ENCODE measurements at places on chromosomes 11 and 22. TPM values are rescaled to one million over a fixed set of nuclear protein-coding genes. Genes with fewer than 3 reads are reported as not detected.

DNA sequence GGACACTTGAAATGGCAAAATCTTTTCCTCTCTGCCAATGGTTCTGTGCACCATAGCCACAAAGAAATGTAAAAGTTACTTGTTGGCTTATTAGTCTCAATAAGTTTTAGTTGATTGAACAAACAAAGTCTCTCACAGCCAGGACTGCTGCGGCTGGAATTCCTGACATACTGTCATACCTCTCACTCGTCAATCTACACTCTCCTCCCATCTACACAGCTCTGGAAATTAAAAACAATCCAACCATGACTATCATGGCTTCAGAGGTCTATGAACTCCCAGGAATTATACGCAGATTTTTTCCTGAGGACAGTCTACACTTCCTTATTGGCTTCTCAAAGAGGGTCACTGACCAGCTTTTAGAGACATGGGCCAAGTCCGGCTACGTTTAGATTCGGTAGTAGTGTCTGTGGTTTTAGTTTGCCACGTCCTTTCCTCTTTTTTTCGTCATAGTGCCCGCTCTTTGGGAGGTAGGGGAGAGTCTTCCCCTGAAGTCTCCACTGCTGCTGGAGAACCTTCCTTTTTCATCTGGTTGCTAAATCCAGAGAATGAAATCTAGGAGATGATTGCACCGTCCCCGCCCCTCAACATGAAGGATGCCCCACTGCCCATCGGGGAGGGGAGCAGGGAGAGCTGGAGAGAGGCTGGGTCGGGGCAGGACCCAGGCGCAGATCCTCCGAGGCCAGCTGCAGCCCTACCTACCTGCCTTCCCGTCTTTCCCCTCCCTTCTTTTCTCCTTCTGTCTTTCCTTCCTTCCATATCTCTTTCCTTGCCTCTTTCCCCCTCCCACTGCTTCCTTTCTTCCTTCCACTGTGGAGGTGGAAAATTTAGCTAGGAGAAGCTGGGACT is 1.0 kb upstream of the PLEKHB1 start:
- H3K27me3 ChIP-seq: peaks cover 13% of the 10 kb centered on the region
- no peaks in the 10 kb centered on the region for H3K4me1 ChIP-seq
- no peak overlapping the region for H3K27ac ChIP-seq
- no peak overlapping the region for H3K4me3 ChIP-seq

GRCh38 chr11:45280449-45280848 is 5.7 kb downstream of the SYT13 start:
- H3K4me1 ChIP-seq: no peaks in the 10 kb centered on the region
- no peak for DNase-seq
- H3K27me3 ChIP-seq: no peaks in the 10 kb centered on the region
- no peaks in the 10 kb centered on the region for H3K36me3 ChIP-seq
- H3K4me3 ChIP-seq: no peak overlapping the region
- no peak overlapping the region for H3K27ac ChIP-seq

GRCh38 chr11:555780-556661 is 4.5 kb downstream of the LMNTD2 start:
- no peak for DNase-seq
- no peak overlapping the region for H3K4me3 ChIP-seq
- H3K4me1 ChIP-seq: peaks cover 31% of the 10 kb centered on the region
- peaks cover 47% of the 10 kb centered on the region for H3K27me3 ChIP-seq

- H3K4me1 ChIP-seq: no peaks in the 10 kb centered on the region
- H3K27ac ChIP-seq: no peak overlapping the region
- no peak overlapping the region for H3K4me3 ChIP-seq
- DNase-seq: no peak
- H3K27me3 ChIP-seq: no peaks in the 10 kb centered on the region
- no peaks in the 10 kb centered on the region for H3K36me3 ChIP-seq
Measured at GRCh38 chr11:106233191-106233590, 155.7 kb downstream of the AASDHPPT start.

DNA sequence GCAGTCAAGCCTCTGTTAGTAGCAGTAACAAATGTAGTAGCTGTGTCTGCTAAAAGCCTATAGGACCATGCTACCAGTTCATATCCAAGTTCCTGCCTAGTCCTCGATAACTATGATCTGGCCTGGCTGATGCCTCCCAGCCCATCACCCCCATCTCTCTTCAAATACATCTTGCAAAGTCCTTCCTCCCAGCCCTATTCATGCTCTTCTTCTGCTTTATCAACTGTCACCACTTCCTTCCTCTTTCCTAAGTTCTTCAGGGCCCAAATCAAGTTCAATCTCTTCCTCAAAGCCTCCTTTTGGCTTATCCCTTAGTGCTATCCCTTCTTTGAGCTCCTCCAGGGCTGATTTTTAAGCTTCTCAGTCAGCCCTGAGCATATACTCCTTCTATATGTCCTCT is 150.9 kb upstream of the THY1 start:
- DNase-seq: no peak
- H3K27me3 ChIP-seq: no peaks in the 10 kb centered on the region
- no peaks in the 10 kb centered on the region for H3K36me3 ChIP-seq
- H3K27ac ChIP-seq: no peak overlapping the region
- no peak overlapping the region for H3K4me3 ChIP-seq
- H3K4me1 ChIP-seq: peaks cover 3% of the 10 kb centered on the region

DNA sequence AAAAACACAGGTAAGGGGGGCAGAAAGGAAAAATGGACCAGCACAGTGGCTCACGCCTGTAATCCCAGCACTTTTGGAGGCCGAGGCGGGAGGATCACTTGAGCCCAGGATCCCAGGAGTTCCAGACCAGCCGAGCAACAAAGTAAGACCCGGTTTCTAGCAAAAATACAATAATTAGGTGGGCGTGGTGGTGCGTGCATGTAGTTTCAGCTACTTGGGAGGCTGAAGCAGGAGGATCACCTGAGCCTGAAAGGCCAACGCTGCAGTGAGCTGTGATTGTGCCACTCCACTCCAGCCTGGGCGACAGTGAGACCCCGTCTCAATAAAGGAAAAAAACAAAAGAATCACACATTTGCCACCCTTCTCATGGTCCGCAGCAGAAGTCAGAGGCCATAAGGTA is 519.4 kb downstream of the BRD1 start:
- no peak overlapping the region for H3K27ac ChIP-seq
- H3K4me1 ChIP-seq: peaks cover 8% of the 10 kb centered on the region
- H3K36me3 ChIP-seq: no peaks in the 10 kb centered on the region
- no peak overlapping the region for H3K4me3 ChIP-seq

GRCh38 chr22:42562684-42563083 is 8.9 kb downstream of the SERHL2 start:
- H3K4me1 ChIP-seq: peaks cover 14% of the 10 kb centered on the region
- H3K36me3 ChIP-seq: no peaks in the 10 kb centered on the region
- H3K27ac ChIP-seq: no peak overlapping the region
- no peaks in the 10 kb centered on the region for H3K27me3 ChIP-seq

DNA sequence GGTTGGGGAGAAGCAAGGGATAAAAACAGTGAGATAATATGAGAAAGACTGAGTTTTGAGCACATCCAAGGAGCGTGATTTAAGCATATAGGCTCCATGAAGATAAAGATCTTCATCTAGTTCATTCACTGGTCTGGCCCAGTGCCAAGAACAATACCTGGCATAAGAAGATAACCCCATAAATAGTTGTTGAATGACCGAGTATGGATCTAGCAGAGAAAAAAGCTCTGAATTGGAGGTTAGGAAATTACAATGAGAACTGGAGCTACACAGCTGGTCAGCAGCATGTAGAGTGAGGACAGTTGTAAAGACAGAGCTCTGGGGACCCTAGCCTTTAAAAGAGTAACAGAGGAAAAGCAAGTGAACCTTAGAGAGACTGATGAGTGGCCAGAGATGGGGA is 33.0 kb upstream of the PAK1 start:
- no peak for DNase-seq
- no peak overlapping the region for H3K27ac ChIP-seq
- no peak overlapping the region for H3K4me3 ChIP-seq
- no peaks in the 10 kb centered on the region for H3K36me3 ChIP-seq
- H3K4me1 ChIP-seq: no peaks in the 10 kb centered on the region

DNA sequence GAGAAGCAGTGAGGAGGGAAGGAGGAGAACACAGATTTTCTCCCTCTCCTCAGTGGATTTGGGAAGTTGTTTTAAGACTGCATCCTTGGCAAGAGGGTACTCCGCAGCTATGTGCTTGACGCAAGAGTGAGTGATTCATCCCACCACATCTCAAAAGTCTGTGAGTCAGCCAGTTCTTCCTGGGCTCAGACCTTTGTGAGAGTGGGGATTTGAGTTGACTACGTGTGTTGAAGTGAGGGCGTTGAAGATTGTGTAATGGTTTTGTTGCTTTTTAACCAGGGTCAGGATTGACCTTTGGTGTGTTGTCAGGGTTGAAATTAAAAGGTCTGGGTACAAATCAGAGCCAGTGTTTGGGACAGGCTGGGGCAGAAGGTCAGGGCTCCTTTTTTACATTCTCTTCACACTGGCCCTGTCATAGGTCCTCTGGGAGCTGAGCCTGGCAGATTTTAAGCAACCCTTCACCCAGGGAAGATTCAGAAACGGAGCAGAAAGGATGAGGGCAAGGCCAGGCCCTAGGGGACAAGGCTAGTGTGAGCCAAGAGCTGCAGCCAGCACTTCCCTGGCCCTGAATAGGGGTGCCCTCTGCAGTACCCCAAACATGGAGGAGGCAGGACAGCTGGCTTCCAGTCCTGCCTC is 4.2 kb upstream of the C11orf86 start:
- H3K27ac ChIP-seq: peak overlapping the region; percentile 37
- H3K4me1 ChIP-seq: peaks cover 5% of the 10 kb centered on the region
- no peaks in the 10 kb centered on the region for H3K36me3 ChIP-seq
- no peaks in the 10 kb centered on the region for H3K27me3 ChIP-seq

DNA sequence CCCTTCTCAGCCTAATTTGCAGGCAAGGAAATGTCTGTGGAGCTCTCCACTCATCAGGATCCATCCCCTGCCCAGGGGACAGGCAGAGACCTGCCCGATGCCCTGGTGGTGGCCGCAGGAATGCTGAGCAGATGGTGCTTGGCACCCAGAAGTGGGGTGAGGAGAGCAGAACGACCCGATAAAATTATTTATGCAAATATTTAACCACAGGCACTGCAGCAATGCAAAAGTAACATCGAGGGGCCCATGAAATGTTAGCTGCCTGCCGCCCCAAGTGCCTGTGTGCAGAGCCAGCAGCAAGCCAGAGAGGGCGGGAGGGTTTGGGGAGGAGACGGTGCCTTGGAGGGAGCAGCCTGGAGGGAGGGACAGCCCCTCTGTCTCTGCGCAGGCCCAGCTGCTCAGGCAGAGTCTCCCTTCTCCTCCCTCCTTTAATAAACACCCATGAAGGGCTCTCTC is 205.5 kb downstream of the CTTN start:
- H3K4me3 ChIP-seq: no peak overlapping the region
- DNase-seq: no peak
- no peak overlapping the region for H3K27ac ChIP-seq

DNA sequence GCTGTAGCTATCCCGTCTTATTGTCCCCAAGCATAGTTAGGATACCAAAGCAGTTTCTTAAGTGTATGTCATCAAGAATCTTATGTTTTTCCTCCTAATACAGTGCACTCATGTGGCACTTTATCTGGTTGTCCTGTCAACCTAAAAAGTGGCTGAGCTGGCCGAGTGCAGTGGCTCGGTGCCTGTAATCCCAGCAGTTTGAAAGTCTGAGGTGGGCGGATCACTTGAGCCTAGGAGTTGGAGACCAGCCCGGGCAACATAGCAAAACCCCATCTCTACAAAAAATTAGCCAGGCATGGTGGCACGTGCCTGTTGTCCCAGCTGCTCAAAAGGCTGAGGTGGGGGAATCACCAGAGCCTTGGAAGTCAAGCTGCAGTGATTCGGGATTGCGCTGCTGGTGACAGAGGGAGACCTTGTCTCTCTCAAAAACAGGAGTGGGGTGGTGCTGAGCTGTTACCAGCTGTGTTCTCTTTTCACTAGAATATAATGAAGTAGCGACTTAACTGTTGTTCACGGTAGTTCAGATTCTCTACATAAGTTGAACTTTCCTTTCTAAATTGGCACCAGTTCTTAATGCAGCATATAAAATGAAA is 48.1 kb downstream of the EP300 start:
- DNase-seq: no peak
- peaks cover 10% of the 10 kb centered on the region for H3K4me1 ChIP-seq
- H3K4me3 ChIP-seq: no peak overlapping the region
- peaks cover 100% of the 10 kb centered on the region for H3K36me3 ChIP-seq
- no peak overlapping the region for H3K27ac ChIP-seq

DNA sequence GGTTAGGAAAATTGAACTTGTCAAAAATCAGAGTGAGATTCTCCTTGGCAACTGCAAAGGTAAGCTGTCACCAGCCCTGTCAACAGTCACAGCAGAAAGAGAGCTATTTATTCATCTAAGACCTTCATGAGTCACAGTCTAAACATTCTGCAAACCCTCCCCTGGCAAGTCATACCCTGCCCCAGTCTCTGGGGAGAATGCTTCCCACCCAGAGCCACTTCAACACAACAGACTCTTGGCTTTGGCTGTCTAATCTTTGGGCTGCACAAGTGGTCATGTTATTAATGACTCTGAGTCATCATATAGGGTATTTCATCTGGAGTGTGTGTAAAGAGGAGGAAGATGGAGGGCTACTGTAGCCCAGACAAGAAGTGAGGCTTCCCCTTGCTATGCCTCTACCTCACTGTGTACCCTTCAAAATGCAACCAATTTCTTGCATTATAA is 153.4 kb downstream of the CCDC34 start:
- DNase-seq: no peak
- H3K4me3 ChIP-seq: no peak overlapping the region
- H3K27me3 ChIP-seq: no peaks in the 10 kb centered on the region
- H3K36me3 ChIP-seq: no peaks in the 10 kb centered on the region

DNA sequence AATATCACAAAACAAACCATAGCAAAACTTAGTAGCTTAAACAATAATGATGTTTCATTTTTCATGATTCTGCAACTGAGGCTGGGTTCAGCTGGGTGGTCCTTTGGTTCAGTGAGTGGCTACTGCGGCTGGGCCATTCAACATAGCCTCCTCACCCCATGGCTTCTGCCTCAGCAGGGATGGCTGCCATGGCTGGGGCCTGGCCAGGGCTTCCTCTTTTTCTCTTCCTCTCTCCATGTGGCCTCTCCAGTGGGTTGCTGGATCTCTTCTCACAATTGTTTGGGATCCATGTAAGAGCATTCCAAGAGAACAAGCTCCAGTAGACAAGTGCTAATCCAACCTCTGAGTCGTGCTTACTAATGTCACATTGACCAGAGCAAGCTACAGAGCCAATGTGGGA is 248.6 kb upstream of the PLET1 start:
- no peak for DNase-seq
- H3K27ac ChIP-seq: no peak overlapping the region
- H3K27me3 ChIP-seq: no peaks in the 10 kb centered on the region
- H3K4me3 ChIP-seq: no peak overlapping the region
- H3K4me1 ChIP-seq: no peaks in the 10 kb centered on the region

Gene OR5A1
- not detected for total RNA-seq

Gene FLRT1
- total RNA-seq: 2.1 TPM

Gene CDC42EP1
- total RNA-seq: 35.8 TPM

Gene MGAT3
- total RNA-seq: 1.2 TPM
